ENCODE measurements at places on chromosomes 11 and 22.
A peak's percentile ranks its signal among the peaks of the same experiment; 100 is the strongest.

DNA sequence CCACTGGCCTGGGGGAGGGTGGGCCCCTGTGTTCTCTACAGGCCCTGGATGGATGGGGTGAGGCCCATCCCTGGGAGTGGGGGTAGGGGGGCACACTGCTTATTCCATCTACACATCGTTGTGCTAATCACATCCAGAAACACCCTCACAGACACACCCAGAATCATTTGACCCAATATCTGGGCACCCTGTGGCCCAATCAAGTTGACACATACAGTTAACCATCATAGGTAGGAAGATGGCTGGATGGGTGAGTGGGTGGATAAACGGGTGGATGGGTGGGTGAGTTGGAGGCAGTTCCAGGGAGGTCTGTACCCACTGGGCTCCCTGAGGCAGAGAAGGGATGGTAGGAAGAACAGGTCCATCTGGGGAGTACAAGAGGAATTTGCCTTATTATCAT lies 81.3 kb upstream of the LINC01488 start:
- no peak for DNase-seq

DNA sequence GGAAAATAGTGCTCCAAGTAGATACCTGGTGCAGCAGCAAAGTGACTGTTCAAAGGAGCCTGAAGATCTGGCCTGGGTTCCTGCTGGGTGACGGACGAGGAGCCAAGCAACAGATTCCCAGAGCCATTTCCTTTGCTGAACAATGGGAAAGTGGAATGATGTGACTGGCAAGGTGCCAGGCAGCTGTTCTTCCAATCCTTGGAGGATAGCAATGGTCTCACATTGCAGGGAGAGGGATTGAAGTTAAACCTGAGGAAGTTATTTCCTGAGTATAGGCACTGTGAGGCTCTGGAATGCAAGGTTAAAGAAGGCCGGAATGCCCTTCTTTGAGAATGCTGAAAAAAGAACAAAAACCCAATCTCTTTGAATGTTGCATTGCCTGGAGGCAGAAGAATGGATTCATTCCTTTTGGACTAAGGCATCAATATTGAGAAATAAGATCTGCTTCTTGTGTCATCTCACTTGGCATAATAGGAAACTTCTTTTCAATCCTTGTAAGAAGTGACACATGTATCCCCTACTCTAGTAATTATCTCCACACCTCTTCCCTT lies 223.8 kb downstream of the BLID start:
- DNase-seq, result peak; percentile 38

GRCh38 chr22:39215070-39215396 lies 29.7 kb downstream of the PDGFB start:
- DNase-seq, result no peak

- DNase-seq, result peak; percentile 70
These were observed 118.6 kb downstream of the HIPK3 start for GRCh38 chr11:33375688-33376311.

DNA sequence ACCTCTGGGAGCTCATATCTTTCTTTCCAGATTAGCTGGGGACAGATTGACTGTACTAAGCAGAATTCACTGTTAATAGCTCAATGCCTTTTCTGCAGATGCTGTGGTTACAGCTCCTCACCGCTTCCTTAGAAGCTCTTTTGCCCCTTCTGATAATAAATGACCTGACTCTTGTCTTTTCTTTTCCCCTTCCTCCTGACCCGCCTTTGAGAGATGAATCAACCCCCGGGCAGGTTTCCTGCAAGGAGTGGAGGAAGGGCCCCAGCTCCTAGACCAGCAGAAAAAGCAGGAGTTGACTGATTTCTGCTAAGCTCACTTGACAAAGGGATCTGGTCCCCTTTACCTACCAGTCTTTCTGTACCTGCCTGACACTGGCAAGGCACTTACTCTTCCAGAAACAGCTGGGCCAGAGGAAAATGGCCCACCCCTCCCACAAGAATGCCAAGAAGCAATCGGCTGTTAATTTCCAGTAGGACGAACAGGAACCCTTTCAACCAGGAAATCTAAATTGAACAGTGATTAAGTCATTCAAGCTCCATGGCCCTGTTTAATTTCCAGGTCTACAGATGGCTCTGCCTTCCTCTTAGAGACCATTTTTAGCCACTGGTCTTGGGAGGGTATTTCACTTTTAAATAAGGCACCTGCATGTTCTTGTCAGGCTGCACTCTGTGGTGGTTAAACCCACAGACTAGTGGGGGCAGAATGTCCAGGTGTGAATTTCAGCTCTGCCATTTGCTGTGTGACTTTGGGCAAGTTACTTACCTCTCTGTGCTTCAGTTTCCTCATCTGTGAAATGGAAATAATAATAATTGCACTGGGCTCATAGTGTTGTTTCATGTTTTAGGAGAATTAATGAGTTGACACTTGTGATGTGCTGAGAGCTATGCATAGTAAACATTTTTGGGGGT lies 67.5 kb downstream of the PRR5L start:
- DNase-seq, result no peak
